ENCODE measurements at places on chromosomes 12 and 14.

GRCh38 chr12:126389961-126390360 lies 1324.7 kb downstream of the AACS start:
- DNase-seq = no peak

DNA sequence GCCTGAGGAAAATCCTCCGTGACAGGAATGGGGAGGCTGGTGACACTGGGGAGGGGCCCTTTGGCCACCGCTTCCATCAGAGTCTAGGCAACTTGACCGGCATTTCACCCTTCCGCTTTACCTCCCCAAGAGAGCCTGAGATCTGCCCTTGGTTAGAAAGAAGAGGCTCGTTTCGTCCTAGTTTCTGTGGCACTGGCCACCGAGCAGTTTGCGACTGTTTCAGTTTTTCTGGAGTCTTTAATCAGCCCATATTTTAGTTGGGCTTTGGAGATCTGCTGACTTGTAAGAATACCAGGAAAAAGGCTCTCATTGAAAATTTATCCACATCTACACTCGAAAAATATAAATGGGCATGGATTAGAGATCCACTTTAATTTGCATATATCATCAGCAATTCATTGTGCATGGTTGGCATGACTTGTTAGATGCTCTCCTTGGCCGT lies 414 bp upstream of the ANKS1B start:
- DNase-seq = no peak

- no peak for DNase-seq
Observed at GRCh38 chr12:53932915-53933314, 5.7 kb upstream of the HOXC13 start.

DNA sequence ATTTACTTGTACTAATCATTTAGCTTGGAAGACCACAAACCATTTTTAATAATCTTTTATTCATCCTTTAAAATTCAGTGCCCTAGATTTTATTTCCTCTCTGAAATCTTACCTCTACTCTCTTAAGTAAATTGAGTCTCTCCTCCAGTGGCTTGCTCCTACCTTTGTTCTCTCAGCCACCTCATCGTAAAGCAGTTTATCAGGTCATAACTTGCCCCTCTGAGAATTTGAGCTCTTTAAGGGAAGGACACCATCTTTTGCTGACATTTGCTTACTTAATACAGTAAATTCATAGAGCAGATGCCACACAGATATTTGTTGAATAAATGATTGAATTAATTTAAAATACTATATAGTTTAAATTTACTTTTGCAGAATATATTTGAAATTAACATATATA lies 794.3 kb downstream of the C12orf50 start:
- DNase-seq = no peak

DNA sequence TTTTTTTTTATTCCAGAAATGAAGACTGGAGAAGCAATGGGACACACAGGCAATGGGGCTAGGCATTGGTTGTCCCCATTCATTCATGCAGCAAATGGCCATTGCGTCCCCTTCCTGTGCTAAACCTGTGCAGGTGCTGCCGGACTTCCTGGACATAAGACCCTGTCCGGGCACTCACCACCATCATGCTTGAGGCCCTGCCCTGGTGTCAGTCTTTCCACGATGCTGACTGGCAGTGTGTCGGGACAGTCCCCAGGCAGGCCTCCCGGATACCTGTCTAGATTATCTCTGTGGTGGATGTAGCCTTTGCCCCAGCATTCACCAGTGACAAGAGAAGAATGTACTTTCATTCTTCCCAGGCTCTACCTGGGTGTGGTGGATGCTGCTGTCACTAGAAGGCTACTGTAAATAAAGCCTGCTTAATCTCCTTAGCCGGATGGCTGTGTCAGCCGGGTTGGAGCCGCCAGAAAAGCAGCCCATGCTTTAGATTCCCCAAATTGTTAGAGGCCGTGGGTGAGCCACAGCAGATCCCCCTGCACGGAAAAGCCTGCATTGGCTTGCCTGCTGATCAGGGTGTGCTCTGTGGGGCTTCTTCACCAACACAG lies 94.5 kb upstream of the PARP11 start:
- DNase-seq = no peak

DNA sequence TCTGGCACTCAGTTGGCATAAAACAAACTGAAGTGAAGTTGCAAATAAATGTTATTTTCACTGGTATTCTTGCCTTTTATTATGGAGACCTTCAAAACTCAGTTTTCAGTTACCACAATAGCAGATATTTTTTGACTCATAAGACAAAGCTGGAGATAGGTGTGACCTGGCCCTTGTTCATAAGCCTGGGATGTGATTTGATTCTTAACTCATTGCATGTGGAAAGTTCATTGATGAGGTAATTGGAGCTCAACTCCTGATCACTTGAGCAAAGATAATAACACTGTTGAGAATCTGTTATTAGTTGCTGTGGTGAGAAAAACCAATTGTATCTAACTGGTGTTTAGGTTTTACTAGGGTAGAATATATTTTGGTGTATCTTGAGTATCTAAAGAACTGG lies 105.1 kb downstream of the AEBP2 start:
- DNase-seq = no peak

DNA sequence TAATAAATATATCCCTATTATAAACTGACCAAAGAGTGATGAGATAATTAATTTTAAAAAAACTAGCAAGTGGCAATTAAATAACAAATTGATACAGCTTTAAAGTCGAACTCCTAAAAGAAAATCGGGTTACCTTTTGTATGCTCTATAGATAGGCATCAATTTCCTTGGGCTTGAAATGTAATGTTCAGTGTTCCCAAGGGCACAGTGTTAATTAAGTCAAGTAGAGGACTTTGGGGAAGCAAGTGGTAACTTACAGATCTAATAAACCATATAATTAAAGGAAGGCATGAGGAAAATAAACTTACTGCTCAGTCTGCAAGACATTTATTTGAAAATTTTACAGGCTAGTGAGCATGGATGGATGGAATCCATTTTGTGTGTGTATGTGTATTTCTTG lies 220.9 kb downstream of the FSCB start:
- DNase-seq = no peak

- DNase-seq = no peak
Observed at GRCh38 chr12:58804749-58805148, 115.6 kb downstream of the LRIG3 start.

GRCh38 chr12:110636516-110636915 lies 22.6 kb downstream of the TCTN1 start:
- DNase-seq = no peak

DNA sequence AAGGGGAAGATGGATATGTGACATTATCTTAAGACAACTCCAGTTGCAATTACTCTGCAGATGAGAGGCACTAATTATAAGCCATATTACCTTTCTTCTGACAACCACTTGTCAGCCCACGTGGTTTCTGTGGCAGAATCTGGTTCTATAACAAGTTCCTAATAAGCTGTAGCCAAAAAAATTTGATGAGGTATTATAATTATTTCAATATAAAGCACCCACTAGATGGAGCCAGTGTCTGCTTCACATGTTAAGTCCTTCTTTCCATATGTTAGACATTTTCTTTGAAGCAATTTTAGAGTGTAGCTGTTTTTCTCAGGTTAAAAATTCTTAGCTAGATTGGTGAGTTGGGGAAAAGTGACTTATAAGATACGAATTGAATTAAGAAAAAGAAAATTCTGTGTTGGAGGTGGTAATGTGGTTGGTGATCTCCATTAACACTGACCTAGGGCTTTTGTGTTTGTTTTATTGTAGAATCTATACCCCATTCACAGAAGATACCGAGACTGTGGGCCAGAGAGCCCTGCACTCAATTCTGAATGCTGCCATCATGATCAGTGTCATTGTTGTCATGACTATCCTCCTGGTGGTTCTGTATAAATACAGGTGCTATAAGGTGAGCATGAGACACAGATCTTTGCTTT lies 36.9 kb downstream of the PSEN1 start:
- no peak for DNase-seq

DNA sequence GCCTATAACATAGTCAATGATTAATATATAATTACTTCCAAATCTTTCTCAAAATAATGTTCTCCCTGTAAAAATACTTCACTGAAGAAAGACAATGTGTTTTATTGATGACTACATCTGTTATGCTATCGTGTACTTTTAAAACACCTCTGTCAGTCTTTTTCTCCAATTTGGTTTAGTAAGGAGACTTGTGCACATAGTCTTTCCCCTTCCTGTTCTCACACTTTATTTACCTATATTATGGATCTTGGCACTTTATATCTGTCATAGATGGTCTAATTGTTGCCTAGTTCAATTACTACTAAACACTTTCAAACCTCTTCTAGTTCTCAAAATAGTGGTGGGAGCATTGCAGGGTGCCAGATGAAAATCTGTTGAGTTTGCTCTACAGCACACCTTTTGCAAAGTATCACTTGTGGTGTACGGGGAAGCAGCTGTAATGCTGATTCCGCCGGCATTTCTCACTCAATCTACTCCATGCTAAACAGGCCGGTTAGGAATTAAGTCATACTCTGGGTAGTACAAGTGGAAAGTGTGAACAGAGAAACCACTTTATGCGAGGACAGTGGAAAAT lies 1.1 kb upstream of the INSM2 start:
- DNase-seq = no peak

DNA sequence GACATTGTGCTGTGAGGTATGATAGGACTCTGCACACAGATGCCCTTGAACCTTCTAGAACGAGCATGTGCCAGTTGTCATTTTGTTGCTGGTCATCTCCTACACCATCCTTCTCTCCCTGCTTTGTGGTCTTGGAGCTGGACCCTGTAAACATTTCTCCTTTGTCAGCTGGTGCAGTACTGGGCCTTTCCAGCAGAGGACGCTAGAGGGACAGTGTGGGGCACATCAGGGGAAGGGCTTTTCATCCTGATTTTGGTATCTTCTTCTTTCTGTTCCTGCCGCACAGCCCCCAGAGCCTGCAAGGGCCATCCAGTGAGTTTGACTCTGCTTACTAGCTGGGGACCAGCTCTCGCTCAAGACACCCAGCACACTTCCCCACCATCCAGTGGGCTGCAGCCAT lies 484.6 kb downstream of the AACS start:
- DNase-seq = no peak

DNA sequence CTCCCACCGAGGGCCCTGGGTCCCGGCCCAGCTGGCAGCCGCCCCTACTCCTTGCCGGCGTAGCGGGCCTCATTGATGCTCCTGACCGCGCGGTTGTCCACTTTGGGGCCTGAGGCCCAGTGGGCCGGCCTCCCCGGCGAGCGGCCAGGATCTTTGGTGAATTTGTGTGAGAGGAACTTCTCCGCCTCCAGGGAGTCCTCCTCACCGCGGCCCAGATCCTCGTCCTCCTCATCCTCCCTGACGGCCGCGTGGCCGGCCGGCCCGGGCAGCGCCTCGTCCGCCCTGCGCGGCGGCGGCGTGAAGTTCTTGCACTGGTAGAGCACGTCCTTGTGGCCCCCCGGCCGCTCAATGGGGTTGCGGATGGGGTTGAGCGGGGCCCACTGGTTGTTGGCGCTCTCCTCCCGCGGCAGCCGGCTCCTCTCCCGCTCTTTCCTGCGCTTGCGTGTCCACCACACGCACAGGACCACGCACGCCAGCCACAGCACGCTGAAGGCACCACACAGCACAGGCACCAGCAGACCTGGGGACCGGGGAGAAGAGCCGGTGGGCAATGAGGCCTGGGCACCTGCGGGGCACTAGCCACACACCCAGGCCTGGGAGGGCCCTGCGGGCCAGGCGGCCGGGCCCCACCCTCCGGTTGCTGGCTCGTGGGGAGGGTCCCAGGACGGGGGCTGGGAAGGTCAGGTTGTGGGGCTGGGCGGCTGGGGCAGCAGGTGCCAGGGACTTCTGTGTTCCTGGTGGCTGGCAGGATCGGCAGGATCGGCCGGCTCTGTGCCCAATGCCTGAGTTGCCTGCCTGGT lies 25.7 kb downstream of the JAG2 start:
- no peak for DNase-seq

- no peak for DNase-seq
Observed at GRCh38 chr12:16349131-16349460, 1.7 kb downstream of the MGST1 start.

DNA sequence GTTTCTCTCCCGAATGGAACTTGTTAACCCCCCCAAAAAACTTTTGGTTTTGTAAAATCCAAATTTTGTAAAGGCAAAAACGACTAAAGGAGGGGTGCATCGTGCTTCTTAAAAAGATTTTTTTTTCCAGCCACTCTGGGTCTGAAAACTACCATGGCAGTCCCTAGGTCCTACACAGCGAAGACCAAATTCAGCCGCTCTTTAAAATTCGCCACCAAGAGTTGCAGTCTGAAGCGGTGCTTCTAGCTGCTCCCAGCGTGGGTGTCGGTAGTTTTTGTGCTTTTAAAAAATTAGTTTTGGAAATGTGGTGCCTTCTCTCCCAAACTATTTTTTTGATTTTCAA lies 873 bp upstream of the GSC start:
- DNase-seq = no peak

GRCh38 chr14:21055432-21056117 lies 2.0 kb upstream of the RNASE8 start:
- no peak for DNase-seq

GRCh38 chr12:71947645-71948105 lies 9.0 kb downstream of the TPH2 start:
- DNase-seq = no peak

DNA sequence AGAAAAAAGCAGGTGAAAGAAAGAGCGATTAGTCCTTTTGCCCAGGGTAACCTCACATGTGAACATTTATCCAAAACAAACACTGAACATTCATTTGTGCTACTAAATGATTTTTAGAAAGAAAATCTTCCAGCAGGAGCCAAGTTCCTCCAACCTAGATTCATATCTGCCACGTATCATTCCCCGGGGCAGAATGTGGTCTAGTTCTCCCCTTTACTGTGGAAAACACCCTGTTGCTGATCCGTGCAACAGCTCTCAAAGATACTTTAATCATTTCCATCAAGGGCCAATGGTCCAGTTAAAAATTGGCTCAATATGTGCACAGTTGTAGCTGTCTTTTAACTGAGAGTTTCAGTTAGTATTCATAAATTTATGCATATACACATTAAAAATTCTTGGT lies 479.1 kb downstream of the ATP23 start:
- no peak for DNase-seq

GRCh38 chr14:99707921-99708320 lies 23.8 kb downstream of the CYP46A1 start:
- no peak for DNase-seq

DNA sequence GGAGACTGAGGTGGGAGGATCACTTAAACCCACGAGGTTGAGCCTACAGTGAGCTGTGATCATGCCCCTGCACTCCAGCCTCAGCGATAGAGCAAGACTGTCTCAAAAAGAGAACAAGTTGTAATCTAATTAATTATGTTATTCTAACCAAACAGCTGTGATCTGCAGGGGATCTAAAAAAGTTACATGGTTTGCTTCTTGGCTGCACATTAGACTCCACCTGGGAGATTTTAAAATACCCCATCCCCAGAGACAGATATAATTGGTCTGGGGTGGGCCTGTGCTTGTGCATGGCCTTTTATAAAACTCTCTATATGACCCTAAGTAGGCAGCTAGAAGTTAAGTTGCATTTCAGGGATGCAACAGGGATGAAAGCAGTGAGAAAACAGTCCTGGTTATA lies 76.7 kb downstream of the SCAF11 start:
- DNase-seq = no peak

DNA sequence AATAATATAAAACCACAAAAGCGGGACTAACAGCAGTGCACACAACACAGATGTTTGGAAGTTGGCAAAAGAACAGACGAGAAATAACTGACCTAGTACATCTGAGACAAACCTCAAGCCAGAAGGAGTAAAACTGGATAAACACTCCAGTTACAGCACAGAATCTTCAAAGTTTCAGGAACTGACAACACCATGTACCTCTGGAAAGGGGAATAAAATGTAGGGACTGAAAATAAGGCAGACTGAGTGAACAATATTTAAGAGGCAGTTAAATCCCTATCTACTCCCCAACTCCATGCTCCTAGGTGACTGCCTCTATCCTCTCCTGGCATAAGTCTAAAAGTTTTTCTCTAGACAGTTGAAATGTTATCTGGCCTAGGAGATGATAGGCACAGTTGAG lies 57.9 kb downstream of the ZFYVE21 start:
- DNase-seq = no peak

- no peak for DNase-seq
Observed at GRCh38 chr14:68696721-68697495, 96.0 kb downstream of the ZFP36L1 start.
